ENCODE measurements at places on chromosomes 13 and 19. TPM values are rescaled to one million over a fixed set of nuclear protein-coding genes. Genes with fewer than 3 reads are reported as not detected.
A peak's percentile ranks its signal among the peaks of the same experiment; 100 is the strongest.

- DNase-seq: no peak
- no peak overlapping the region for H3K4me3 ChIP-seq
- no peaks in the 10 kb centered on the region for H3K36me3 ChIP-seq
These were observed 32.2 kb downstream of the C13orf46 start for GRCh38 chr13:113941571-113942191.

Gene ABHD13
- total RNA-seq: 7.6 TPM

DNA sequence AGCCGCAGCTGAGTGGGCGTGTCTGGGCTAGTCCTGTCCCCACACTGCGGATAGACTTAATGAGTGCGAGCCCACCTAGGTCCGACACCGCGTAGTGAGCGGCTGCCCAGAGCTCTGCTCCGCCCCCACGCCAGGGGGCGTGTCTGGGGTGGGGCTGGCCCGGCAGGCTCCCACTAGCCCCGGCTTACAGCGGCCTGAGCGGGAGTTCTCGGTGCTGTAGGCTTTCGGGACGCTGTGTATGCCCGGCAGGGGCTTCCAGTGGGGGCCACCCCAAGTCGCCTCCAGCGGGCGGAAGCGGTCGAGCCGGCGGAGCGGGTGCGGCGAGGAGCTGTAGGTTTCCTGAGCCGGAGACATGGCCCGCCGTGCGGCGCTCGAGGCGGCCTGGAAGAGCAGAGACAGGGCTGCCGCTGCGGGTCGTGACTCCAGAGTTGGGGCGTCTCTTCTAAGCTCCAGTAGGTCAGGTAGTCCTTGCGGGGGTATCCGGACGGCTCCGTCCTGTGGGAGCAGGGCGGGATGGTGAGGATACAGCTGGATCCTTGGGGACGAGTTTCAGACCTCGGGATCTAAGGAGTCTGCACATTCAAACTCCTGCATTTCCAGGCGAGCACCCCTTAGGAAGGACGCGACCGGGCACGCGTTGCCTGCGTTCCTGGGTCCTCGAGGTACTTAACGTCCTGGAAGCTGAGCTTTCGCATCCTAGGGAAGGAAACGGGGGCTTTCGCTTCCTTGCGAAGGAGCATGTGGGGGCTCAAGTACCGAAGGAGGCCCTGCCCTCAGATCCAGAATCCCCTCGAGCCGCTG lies 1.2 kb downstream of the CGB7 start:
- peaks cover 19% of the 10 kb centered on the region for H3K4me1 ChIP-seq
- DNase-seq: no peak
- no peaks in the 10 kb centered on the region for H3K36me3 ChIP-seq
- H3K4me3 ChIP-seq: peak overlapping the region; percentile 53
- peaks cover 46% of the 10 kb centered on the region for H3K27me3 ChIP-seq
- no peak overlapping the region for H3K27ac ChIP-seq

- H3K4me3 ChIP-seq: peak overlapping the region; percentile 86
- no peak for DNase-seq
- H3K27ac ChIP-seq: peak overlapping the region; percentile 97
- H3K27me3 ChIP-seq: no peaks in the 10 kb centered on the region
- H3K4me1 ChIP-seq: peaks cover 14% of the 10 kb centered on the region
These were observed 776 bp downstream of the DNAJC3 start for GRCh38 chr13:95677564-95678266.

GRCh38 chr19:18279516-18280246 lies 1.7 kb downstream of the JUND start:
- H3K27ac ChIP-seq: peak overlapping the region; percentile 100
- no peaks in the 10 kb centered on the region for H3K36me3 ChIP-seq
- H3K4me1 ChIP-seq: peaks cover 68% of the 10 kb centered on the region

- DNase-seq: no peak
- no peaks in the 10 kb centered on the region for H3K36me3 ChIP-seq
- no peaks in the 10 kb centered on the region for H3K4me1 ChIP-seq
- no peak overlapping the region for H3K27ac ChIP-seq
These were observed 12.9 kb upstream of the RNF113B start for GRCh38 chr13:98189841-98190505.

DNA sequence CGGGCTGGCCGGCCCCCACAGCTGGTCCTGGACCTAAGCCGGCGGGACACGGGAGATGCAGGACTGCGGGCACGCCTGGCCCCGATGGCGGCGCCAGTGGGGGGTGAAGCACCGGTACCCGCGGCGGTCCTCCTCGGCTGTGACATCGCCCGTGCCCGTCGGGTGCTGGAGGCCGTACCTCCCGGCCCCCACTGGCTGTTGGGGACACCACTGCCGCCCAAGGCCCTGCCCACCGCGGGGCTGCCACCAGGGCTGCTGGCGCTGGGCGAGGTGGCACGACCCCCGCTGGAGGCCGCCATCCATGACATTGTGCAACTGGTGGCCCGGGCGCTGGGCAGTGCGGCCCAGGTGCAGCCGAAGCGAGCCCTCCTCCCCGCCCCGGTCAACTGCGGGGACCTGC lies 3.1 kb downstream of the GRIN3B start:
- H3K36me3 ChIP-seq: no peaks in the 10 kb centered on the region
- peaks cover 12% of the 10 kb centered on the region for H3K27me3 ChIP-seq
- H3K27ac ChIP-seq: no peak overlapping the region

- H3K27me3 ChIP-seq: no peaks in the 10 kb centered on the region
- H3K4me3 ChIP-seq: no peak overlapping the region
- no peak for DNase-seq
These were observed 114.2 kb upstream of the UQCRFS1 start for GRCh38 chr19:29326849-29327840.

- peak within 1 kb of the TSS; percentile 67 for H3K27ac ChIP-seq
- peaks cover 8% of the 10 kb centered on the region for H3K4me1 ChIP-seq
- no peak for DNase-seq
- H3K4me3 ChIP-seq: no peak within 1 kb of the TSS
These were observed at the start of gene CEACAM19 for GRCh38 chr19:44671400-44671799. CEACAM19 (plus strand) TSS chr19:44671482; CDS start chr19:44671932, 450 bp downstream.

DNA sequence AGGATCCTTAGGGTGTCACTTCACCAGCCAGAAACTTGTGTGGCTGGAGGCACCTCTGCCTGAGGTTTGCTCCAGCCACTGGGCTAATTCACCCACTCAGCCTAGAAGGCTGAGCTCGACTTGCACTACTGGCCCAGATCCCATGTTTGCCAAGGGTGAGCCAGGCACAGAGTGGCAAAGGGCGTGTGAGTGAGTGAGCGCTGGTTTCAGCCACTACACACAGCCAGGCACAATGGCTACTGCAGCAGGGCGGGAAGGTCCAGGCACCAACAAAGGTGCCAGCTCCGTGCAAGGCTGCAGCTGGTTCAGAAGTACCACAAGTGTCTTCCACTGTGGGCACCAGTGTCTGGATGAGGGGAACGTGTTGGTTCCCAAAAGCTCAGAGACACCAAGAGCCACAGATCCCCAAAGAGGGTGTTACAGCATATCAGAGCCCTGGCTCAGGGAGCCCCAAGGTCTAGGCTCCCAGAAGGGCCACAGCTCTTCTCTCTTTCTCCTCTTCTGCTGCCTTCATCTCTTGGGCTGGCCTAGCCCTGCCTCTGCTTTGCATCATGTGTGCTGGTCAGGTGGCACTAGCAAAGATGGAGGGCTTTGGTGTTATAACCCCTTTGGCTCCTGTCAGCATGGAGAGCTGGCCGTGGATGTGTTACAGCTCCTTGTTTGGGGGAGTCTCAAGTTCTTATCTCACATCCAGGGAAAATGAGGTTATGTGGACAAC lies 736.3 kb upstream of the KLHL1 start:
- H3K36me3 ChIP-seq: no peaks in the 10 kb centered on the region
- no peak overlapping the region for H3K4me3 ChIP-seq
- H3K27me3 ChIP-seq: no peaks in the 10 kb centered on the region

DNA sequence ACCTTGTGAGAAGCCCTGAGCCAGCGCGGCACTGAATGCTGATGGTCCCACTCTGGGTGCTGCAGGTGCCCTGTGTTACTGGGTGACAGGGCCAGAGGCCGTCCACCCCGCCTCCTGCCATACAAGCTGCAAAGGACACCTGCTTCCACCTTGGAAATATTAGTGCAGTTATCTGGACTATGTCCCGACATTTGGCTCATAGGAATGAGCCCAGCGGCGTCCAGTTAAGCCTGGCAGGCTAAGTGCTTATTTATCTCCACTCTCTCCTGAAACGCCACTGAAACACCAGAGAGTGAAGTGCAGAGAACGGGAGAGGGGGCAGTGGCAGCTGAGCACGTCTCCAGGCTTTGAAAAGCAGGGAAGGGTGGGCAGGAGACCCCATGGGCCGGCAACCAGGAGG lies 145.8 kb downstream of the KDM4B start:
- H3K36me3 ChIP-seq: peaks cover 93% of the 10 kb centered on the region
- H3K4me1 ChIP-seq: no peaks in the 10 kb centered on the region
- no peak overlapping the region for H3K4me3 ChIP-seq
- no peaks in the 10 kb centered on the region for H3K27me3 ChIP-seq
- H3K27ac ChIP-seq: no peak overlapping the region

Gene AMER2
- not detected for total RNA-seq

GRCh38 chr13:111227405-111227804 lies 93.0 kb upstream of the TEX29 start:
- peaks cover 6% of the 10 kb centered on the region for H3K36me3 ChIP-seq
- no peak overlapping the region for H3K27ac ChIP-seq
- H3K4me3 ChIP-seq: no peak overlapping the region
- no peaks in the 10 kb centered on the region for H3K4me1 ChIP-seq

- H3K4me1 ChIP-seq: peaks cover 70% of the 10 kb centered on the region
- H3K27ac ChIP-seq: peak overlapping the region; percentile 99
- no peaks in the 10 kb centered on the region for H3K27me3 ChIP-seq
- H3K4me3 ChIP-seq: peak overlapping the region; percentile 56
- peak; percentile 100 for DNase-seq
These were observed 559 bp upstream of the LENG9 start for GRCh38 chr19:54464044-54464629.

Gene MEIS3
- total RNA-seq: 1.2 TPM

GRCh38 chr19:3105641-3106508 lies 11.7 kb downstream of the GNA11 start:
- no peaks in the 10 kb centered on the region for H3K27me3 ChIP-seq
- no peak for DNase-seq
- no peak overlapping the region for H3K4me3 ChIP-seq
- peaks cover 81% of the 10 kb centered on the region for H3K4me1 ChIP-seq

Gene ABCA7
- 24.4 TPM for total RNA-seq

GRCh38 chr19:43078311-43078710 lies 4.2 kb downstream of the PSG2 start:
- no peak for DNase-seq
- H3K27ac ChIP-seq: no peak overlapping the region
- H3K36me3 ChIP-seq: no peaks in the 10 kb centered on the region
- no peak overlapping the region for H3K4me3 ChIP-seq

Gene PGLYRP2
- total RNA-seq: not detected

DNA sequence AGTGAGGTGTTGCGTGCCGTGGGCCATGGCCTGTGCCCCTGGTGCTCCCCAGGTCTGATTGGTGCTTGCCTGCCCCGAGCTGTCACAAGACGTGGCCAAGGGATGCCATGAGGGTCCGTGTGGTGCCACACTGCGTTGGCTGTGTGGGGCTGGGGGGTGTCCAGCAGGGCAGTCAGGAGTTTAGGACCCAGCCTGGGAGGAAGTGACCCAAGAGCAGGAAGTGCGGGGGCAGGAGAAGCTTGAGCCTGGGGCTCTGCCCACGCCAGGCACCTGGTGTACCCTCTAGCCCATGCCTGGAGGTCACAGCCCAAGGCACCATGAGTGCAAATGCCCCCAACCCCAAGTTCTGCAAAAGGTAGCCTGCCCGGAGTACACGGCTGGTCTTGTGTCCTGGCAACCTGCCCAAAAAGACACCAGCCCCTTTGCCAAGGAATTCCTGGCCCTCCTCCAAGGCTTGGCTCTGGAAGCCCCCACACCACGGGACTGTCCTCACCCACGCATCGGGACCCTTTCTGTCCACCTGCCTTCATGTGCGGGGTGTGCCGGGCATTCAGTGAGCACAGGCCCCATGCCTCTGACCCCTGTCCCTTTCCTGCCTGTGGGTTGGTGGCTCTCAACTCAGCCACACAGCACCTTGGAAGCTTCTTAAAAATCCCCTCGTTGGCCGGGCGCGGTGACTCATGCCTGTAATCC lies 24.9 kb downstream of the MPND start:
- peak overlapping the region; percentile 93 for H3K27ac ChIP-seq
- no peak overlapping the region for H3K4me3 ChIP-seq
- peaks cover 76% of the 10 kb centered on the region for H3K36me3 ChIP-seq
- no peak for DNase-seq

GRCh38 chr19:42452590-42452989 lies 9.8 kb upstream of the CXCL17 start:
- no peaks in the 10 kb centered on the region for H3K27me3 ChIP-seq
- no peaks in the 10 kb centered on the region for H3K36me3 ChIP-seq
- no peak overlapping the region for H3K27ac ChIP-seq
- DNase-seq: no peak
- H3K4me3 ChIP-seq: no peak overlapping the region
- no peaks in the 10 kb centered on the region for H3K4me1 ChIP-seq

DNA sequence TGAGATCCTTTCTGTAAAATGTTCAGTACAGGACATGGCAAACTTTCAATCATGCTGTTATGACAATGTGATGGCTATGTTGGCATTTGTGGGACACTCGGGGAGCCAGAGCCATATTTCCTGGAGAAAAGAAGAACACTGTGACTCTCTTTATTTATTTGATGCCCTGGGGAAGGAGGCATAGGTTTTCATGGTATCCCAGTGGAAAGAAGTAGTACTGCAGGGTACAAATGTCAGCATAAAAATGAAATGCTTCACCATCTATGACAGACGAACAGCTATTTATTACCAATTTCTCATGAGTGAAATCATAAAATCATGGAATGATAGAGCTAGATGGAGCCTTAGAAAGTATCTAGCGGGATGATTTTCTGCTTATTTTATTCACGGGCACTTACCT lies 217.1 kb downstream of the COL4A1 start:
- no peak for DNase-seq
- peaks cover 5% of the 10 kb centered on the region for H3K4me1 ChIP-seq
- H3K4me3 ChIP-seq: no peak overlapping the region
- H3K27me3 ChIP-seq: no peaks in the 10 kb centered on the region
- H3K27ac ChIP-seq: no peak overlapping the region

Gene TECR
- 153 TPM for total RNA-seq
